ENCODE measurements at places on chromosomes 4 and X. TPM values are rescaled to one million over a fixed set of nuclear protein-coding genes. Genes with fewer than 3 reads are reported as not detected.

GRCh38 chrX:24229976-24230375, 80.4 kb downstream of the ZFX start:
- no peak for DNase-seq

DNA sequence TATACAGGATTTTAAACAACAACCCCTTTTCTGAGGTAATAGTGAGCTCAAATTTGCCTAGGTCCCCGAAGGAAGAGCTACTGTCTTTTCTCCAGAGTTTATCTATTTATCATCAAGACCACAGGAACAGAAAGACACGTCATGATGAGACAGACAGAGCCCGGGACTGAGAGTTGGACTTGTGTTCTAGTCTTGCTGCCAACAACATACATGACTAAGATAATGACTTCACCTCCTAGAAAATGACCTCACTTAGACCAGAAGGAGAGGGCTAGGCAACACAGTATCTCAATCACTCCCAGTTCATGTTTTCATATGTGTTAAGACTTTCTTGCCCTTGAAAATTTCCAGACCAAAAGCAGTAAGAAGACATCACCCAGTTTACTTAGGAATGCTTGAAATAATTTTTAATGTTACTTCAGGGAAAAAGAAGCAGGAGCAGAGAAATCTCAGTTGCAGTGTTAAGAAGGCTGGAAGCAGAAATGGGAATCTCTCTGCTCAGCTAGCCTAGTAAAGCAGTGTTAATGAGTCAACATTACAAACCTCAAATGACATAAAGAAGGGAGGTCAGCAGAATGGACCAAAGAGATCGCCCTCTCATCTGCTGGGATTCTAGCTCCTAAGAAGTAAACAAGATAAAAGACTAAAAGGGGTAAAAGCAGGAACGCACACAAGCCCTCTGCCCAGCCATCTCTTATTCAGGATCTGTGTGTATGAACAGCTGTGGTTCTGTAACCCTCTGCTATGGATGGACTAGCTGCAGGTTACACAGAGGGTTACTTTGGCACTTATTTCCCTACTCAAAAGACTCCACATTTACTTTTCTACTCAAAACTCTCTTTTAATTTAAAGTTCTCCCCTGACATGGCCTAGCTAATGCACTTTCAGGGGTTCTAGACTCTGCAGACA, 24.8 kb downstream of the PDGFC start:
- DNase-seq, result no peak

GRCh38 chr4:138999666-139000065, 15.9 kb upstream of the NOCT start:
- DNase-seq, result no peak

GRCh38 chr4:10456260-10456594, 999 bp downstream of the ZNF518B start:
- DNase-seq, result no peak

The SLC9A6 gene
- total RNA-seq, result 65.3 TPM

- no peak for DNase-seq
These were observed 193.1 kb upstream of the GPC4 start for GRCh38 chrX:133608406-133608805.

The CT83 gene
- not detected for total RNA-seq

DNA sequence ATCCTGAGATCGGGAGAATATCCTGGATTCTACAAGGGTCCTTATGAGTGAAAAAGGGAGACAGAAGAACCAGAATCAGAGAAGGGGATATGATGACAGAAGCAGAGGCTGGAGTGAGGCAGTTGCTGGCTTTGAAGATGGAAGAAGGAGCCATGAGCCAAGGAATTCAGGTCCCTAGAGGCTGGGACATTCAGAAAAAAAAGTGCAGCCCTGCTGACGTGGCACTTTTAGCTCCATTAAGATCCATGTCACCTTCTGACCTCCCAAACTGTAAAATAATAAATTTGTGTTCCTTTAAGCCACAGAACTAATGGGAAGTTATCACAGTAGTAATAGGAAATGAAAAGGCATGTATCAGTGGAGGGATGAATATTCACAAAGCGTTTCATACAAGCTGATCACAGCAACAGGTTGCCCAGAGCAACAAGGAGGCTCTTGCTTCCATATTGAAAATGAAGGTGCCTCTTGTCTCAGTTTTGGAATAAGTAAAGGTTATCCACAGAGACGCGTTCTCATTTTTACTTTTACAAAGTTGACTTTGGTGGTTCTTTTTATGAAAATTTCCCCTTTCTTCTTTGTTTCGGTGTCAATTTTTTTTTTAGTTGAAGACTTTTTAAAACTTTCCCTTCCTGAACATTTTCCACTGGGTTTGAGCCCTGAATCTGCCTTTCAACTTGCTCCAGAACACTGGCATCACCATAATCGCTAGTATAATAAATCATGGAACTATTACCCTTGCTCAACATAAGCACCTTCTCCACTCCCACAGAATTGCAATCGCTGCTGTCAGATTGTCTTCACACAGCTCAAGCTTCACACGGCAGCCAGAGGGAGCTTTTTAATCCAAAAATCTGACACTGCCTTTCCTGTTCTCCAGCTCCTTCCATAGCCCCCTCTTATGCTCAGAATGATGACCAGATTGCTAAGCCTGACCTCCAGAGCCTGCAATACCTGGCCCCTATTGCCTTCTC, 127.6 kb upstream of the RBPJ start:
- no peak for DNase-seq

- DNase-seq, result no peak
These were observed 500.2 kb downstream of the INPP4B start for GRCh38 chr4:142345924-142346323.

The ITIH6 gene
- not detected for total RNA-seq

DNA sequence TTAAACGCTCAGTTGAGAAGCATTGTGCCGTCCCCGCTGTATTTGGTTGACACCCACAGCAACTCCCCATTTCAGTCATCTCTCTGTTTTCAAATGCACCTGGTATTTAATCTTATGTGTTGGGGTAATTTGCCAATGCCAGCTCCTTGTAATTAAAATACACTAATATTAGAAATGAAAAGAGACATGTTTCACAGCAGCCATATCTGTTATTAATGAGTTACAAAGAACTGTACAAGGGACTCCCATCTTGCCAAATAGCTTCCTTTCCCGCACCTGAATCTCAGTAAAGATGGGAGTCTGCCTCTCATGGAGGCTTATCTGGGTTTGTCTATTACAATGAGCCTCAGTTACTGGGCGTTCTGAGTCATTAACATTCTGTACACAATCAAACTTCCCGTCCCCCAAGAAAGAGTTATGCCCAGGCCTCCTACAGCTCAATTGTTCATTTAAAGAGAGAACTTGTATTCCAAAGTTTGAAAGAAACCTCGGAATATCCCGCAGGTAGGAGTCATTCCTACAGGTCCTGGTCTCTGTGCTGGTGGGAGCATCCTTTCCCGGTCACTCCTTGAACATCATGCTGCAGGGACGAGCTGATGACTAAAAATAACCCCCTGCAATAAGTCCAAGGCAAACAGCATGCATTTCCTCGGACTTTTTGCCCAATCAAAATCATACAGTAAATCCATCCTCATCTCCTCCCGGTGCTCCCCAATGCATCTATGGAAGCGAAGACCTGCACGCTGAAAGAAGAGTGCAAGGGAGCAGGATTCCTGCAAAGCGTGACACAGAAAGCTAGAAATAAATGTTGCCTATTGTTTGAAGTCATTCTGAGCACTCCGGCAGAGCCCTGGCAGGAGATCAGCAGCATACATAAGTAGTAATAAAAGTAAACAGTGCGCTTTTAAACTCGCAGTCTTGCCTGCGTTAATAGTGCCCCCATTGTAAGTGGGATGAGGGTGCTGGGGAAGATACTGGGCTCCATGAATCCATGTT, 926 bp downstream of the NDP start:
- DNase-seq, result peak; percentile 57

- DNase-seq, result no peak
These were observed 206.8 kb downstream of the TEX13A start for GRCh38 chrX:105013719-105014118.

DNA sequence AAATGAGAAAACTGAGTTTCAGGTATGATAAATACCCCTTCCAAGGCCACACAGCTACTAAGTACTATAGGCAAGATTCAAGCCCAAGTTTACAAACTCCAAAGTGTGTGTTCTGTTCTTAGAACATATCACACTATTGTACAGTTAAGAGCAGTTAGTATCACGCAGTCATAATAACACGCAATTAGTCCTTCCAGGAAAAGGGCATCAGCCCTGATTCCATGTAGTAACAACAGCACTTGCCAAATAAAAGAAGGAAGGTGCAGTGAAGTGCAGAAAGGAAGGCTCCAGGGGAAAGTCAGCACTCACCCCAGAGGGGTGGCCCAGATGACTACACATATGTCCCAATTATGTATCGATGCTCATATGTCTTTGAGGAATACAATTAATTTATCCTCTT, 4.4 kb downstream of the TASL start:
- DNase-seq, result no peak

DNA sequence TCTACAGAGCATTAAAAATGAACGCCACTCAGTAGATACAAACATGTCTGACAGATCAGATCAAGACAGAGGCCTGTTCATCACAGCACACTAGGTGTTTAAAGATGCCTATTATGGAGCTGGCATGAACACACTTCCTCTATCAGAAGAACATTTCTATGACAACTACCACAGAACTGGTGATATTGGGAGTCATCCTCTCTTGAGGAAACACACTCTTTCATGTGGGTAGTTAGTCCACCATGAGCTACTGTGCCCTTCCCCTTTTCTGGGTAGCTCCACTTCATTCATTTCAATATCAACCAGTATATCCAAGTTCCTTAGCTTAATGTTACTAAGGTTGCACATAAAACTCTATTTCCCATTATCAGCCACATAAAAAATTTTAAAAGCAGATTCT, 46.7 kb downstream of the MAOB start:
- DNase-seq, result no peak

The CSAG3 gene
- not detected for total RNA-seq

The KLB gene
- total RNA-seq, result 0.27 TPM

- DNase-seq, result no peak
These were observed 12.7 kb downstream of the MGARP start for GRCh38 chr4:139267301-139267700.
